ENCODE measurements at places on chromosomes 11 and 22.
A peak's percentile ranks its signal among the peaks of the same experiment; 100 is the strongest.

DNA sequence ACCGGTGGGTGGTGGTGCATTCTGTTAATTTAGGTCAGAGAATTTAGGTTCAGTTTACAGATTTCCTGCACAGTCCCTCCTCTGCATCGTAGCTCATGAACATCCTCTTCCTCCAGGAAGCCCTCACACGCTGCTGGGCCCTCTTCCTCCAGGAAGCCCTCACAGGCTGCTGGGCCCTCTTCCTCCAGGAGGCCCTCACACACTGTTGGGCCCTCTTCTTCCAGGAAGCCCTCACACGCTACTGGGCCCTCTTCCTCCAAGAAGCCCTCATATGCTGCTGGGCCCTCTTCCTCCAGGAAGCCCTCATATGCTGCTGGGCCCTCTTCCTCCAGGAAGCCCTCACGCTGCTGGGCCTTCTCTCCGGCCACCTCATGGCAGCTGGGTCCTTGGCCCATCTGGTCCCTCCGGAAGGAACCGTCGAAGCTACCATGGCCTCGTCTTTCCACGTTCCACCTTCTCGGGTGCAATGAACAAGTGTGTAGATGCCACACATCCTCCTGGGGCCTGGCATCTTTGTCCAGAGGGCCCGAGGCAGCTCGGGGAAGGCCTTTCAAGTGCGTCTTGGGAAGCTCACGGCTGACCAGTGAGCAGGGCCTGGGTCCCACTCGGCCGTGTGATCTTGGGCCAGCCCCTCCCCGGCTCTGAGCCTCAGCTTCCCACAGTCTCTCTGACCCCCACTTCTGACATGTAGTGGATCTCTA is 58.9 kb upstream of the PPARA start:
- peaks cover 8% of the 10 kb centered on the region for H3K4me1 ChIP-seq
- H3K4me3 ChIP-seq: no peak overlapping the region
- H3K36me3 ChIP-seq: no peaks in the 10 kb centered on the region
- H3K27me3 ChIP-seq: no peaks in the 10 kb centered on the region
- no peak overlapping the region for H3K27ac ChIP-seq
- no peak for DNase-seq

DNA sequence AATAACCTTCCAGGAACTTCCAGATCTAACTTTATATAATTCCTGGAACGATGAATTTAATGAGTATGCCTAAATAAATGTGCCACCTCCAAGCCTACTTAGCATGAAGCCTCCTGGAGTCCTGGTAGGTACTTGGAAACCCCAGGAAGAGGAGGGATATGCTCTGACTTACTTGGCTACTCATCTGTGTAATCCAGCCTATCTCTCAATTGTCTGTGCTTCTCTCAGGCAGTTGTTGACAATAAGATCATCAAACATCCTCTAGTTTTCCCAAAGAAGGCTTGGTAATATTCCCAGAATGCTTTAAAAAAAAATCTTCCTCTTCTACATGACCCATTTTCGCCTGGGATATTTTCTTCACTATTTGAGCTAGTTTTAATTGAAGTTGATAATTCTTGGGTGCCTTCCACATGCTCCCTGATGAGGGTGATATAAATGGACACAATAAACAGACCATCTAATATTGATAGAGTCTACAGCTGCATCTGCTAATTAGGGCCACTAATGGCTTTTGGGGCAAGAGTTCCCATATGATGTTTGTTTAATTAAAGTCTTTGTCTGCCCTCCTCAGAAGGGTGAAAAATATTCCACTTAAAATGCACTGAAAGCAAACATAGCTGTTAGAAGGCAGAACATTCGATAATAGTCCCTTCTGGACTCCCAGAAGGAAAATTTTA is 75.5 kb upstream of the RAB38 start:
- H3K36me3 ChIP-seq: peaks cover 12% of the 10 kb centered on the region
- no peak overlapping the region for H3K4me3 ChIP-seq
- H3K4me1 ChIP-seq: no peaks in the 10 kb centered on the region
- no peaks in the 10 kb centered on the region for H3K27me3 ChIP-seq

- DNase-seq: no peak
- peak overlapping the region; percentile 42 for H3K4me3 ChIP-seq
- H3K27ac ChIP-seq: no peak overlapping the region
- H3K36me3 ChIP-seq: peaks cover 6% of the 10 kb centered on the region
These were observed 44.3 kb downstream of the MICAL3 start for GRCh38 chr22:17980015-17980590.

DNA sequence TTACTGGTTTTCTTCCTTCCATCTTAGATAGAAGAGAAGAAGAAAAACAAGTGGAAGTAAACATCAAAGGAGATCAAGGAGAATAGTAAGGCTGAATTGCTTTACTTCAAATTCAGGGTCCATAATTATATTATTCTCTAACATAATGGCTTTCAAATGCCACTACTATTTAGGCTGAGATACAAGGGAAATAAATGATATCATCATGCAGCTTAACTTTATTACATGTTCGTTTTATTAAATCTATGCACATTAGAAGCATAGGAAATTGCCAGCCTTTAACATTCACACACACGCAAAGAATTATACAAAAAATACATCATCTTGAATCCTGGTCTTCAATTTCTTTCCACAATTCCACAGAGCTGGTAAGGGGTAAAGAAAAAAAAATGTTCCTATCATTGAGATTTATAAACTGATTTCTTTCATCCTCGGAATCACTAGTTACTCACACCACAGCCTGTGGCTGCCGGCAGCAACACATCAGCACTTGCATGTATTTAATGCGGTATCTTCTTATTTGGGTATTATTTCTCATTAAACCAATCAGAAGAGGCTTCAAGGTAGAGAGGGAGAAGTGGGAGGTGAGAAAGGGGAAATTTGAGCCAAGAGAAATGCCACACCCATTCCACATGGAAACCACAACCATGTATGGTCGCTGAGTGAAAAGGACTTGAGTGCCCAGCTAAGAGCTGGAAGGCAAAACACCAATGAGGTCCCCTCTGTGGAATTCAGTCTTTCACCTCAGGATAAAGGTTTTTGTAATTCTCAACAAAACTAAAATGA is 26.3 kb downstream of the SYTL2 start:
- no peak overlapping the region for H3K27ac ChIP-seq
- no peaks in the 10 kb centered on the region for H3K27me3 ChIP-seq
- DNase-seq: no peak
- H3K4me3 ChIP-seq: no peak overlapping the region
- peaks cover 58% of the 10 kb centered on the region for H3K4me1 ChIP-seq
- H3K36me3 ChIP-seq: peaks cover 35% of the 10 kb centered on the region

GRCh38 chr22:17772249-17772957 is 1.9 kb downstream of the BID start:
- DNase-seq: no peak
- no peak overlapping the region for H3K27ac ChIP-seq
- peak overlapping the region; percentile 32 for H3K4me3 ChIP-seq
- peaks cover 53% of the 10 kb centered on the region for H3K27me3 ChIP-seq
- H3K36me3 ChIP-seq: peaks cover 2% of the 10 kb centered on the region

- peaks cover 14% of the 10 kb centered on the region for H3K36me3 ChIP-seq
- peak overlapping the region; percentile 94 for H3K27ac ChIP-seq
- peak overlapping the region; percentile 95 for H3K4me3 ChIP-seq
- peaks cover 46% of the 10 kb centered on the region for H3K4me1 ChIP-seq
- DNase-seq: peak; percentile 74
These were observed 977 bp upstream of the PGGHG start for GRCh38 chr11:287821-288477.

- H3K36me3 ChIP-seq: no peaks in the 10 kb centered on the region
- H3K27me3 ChIP-seq: no peaks in the 10 kb centered on the region
- H3K4me3 ChIP-seq: no peak overlapping the region
- DNase-seq: no peak
- H3K27ac ChIP-seq: no peak overlapping the region
These were observed 51.9 kb upstream of the CDON start for GRCh38 chr11:126114486-126115126.

DNA sequence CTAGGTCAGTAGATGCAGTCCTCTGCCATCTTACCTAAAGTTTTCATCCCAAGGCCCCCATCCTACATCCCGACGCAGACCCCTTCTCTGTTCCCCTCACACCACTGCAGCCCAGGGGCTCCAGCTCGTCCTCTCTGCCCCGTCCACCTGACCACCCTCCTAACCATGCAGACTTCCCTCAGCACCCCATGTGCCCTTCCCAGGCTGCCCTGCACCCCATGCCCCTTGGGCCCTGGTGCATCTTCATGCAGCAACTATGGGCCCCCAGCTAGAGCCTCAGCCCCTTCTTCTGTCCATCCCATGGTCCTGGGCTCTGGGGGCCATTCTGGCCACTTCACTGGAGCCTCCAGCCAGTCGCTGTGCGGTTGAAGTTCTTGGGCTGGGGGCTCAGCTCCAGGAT is 2.9 kb downstream of the PRR33 start:
- peaks cover 13% of the 10 kb centered on the region for H3K36me3 ChIP-seq
- H3K27ac ChIP-seq: peak overlapping the region; percentile 88
- no peak for DNase-seq
- peak overlapping the region; percentile 15 for H3K4me3 ChIP-seq
- peaks cover 31% of the 10 kb centered on the region for H3K4me1 ChIP-seq

DNA sequence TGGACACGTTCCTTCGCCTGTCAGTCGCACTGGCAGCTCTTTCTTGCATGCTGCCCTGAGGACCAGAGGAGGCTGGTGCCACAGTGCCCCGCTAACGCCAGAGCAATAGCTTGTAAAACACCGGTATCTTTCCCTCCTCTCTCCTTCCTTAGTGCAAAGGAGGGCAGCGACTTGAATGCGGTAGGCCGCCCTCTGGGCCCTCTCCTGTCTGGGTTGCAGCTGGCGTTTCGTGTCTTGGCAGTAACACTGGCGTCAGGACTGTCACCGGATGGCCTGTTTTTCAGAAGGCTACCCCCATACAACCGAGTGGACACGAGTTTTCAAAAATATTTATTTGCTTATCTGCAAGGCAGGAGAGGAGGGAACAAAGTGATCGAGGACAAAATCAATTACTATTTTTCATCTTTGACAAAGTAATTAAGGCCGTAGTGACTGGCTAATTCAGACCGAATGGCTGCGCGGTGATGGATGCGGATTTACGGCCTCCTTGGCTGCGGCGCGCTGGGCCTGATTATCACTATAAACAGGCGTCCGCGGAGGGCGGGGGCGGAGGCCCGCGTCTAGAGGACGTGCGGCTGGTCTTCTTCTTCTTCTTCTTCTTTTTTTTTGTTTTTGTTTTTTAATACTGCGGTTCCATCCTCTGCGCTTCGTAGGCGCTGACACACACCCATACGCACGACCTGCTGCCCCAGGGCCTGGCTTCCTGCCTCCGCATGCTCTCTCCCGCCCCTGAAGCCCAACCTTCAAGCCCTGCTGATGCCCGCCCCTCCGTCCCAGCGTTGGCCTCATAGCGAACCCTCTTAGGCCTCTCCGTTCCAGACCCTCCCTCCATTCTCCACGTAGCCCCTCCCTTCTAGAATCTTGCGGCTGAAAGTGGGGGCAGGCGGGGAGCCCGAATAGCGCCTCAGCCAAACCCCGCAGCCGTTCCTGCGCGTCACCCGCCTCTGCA is 2.9 kb upstream of the SLC6A5 start:
- peaks cover 5% of the 10 kb centered on the region for H3K4me1 ChIP-seq
- peaks cover 80% of the 10 kb centered on the region for H3K27me3 ChIP-seq
- no peak overlapping the region for H3K27ac ChIP-seq
- no peaks in the 10 kb centered on the region for H3K36me3 ChIP-seq

DNA sequence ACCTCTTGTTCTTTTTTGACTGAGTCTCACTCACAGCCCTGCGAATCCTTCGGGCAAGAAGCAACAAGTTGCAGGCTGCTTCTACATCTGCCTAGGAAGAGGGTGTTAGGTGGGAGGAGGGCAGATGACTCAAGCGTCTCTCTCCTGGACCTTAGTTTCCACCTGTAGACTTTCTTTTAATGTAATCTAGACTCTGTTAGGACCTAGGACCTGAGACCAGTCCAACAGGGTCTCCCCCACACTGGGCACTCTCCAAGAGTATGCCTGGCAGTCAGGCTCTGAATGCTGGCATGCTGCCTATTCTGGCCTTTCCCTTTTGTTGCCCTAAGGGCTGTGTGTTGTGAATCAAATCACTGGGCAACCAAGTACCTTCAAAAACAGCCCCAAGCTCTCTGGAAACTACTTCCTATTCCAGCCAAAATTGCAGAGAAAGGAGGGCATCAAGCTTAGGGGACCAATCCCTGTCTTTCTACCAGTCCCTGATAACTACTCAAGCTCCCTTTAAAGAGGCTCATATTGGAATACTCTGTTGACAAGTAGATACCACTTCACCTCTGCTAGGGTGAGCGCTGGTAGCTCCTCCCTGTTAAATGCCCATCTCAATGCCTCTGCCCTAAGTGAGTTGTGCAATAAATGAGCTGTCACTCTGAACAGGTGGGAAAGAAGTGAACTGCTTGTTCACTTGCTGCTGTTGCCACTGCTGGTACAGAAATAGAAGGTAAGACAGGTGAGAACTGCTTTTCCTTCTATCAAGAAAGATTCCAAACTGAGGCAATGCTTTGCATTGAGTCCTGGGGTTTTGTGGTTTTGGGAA is at the start of gene BBOX1:
Gene BBOX1 (plus strand): TSS at position 514 of the 814 bp plus-strand sequence. CDS start 14,616 bp downstream, outside the sequence.
- no peak for DNase-seq
- H3K36me3 ChIP-seq: no peaks in the 10 kb centered on the region
- H3K4me3 ChIP-seq: no peak within 1 kb of the TSS
- no peaks in the 10 kb centered on the region for H3K27me3 ChIP-seq
- no peaks in the 10 kb centered on the region for H3K4me1 ChIP-seq
- H3K27ac ChIP-seq: no peak within 1 kb of the TSS

DNA sequence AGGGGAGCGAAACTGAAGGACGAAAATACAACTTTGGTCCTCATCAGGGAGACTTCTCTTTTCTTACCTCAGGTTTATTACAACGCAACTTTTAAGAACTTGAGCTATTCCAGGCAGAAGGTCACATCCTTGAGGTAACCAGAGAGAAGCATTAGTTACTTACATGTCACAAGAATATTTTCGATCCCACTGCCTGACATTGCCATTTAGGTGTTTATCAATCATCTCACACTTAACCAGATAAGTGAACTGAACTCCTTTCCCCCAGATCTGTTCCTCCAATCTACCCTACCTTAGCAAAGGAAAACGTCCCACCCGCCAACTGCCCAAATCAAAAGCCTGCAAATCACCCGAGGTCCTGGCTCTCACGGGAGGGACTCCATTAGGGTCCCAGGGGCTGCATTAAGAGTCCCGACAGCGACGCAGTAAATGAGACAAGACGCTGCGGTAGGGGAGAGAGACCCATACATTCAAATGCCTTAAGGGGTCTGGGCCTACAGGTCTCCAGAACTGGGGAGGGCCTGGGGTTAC is 734 bp downstream of the ZNF280B start:
- no peak overlapping the region for H3K27ac ChIP-seq
- H3K4me3 ChIP-seq: peak overlapping the region; percentile 66
- peaks cover 32% of the 10 kb centered on the region for H3K36me3 ChIP-seq
- peaks cover 11% of the 10 kb centered on the region for H3K4me1 ChIP-seq
- DNase-seq: no peak
- peaks cover 15% of the 10 kb centered on the region for H3K27me3 ChIP-seq

GRCh38 chr11:9936754-9937153 is 272.9 kb downstream of the SWAP70 start:
- H3K36me3 ChIP-seq: peaks cover 3% of the 10 kb centered on the region
- no peak overlapping the region for H3K4me3 ChIP-seq
- H3K27me3 ChIP-seq: no peaks in the 10 kb centered on the region

GRCh38 chr11:117837070-117837776 is 12.7 kb upstream of the FXYD2 start:
- H3K27ac ChIP-seq: no peak overlapping the region
- peaks cover 1% of the 10 kb centered on the region for H3K36me3 ChIP-seq
- H3K4me3 ChIP-seq: no peak overlapping the region
- peak; percentile 36 for DNase-seq

Data from activated CD8-positive, alpha-beta memory T cell treated with anti-CD3 and anti-CD28 coated beads, Interleukin-2, amount 10 ng/mL, durations not matched to agents 7 days and 5 days (primary cell).